Hematopoietic multipotent progenitor cell treated with erythropoietin and hydrocortisone succinate and interleukin-3 and kit ligand, for 8 days (in vitro differentiated cells): ENCODE measurements at places on chromosomes 5 and 9.
A peak's percentile ranks its signal among the peaks of the same experiment; 100 is the strongest.

- DNase-seq = no peak
Observed at GRCh38 chr9:2356041-2356790, 265.4 kb upstream of the VLDLR start.

- DNase-seq = peak; percentile 79
Observed at GRCh38 chr9:135883410-135884089, 23.8 kb downstream of the CAMSAP1 start.

DNA sequence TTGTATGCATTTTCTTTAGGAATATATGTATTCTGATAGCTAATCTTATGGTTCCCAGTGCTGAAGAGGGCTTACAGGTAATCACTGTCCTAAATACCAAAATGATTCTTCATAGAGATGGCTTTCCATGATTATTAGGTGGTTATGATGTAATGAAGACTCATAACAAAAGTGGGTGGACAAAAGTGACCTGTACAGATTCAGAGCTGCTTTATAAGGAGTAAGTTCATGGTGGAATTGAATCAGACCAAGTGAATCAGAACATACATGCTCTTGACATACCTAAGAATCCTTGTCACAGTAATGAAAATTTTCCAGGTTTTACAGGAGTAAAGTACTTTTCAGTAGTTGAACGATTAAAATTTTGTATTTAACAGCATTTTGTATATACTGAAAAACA is 105.6 kb downstream of the NIPBL start:
- DNase-seq = no peak

GRCh38 chr9:5512658-5513452 is 2.5 kb downstream of the PDCD1LG2 start:
- DNase-seq = no peak

- peak; percentile 74 for DNase-seq
Observed at GRCh38 chr5:10364186-10364689, 10.7 kb downstream of the MARCHF6 start.

GRCh38 chr5:104541141-104541785 is 978.7 kb upstream of the NUDT12 start:
- no peak for DNase-seq

DNA sequence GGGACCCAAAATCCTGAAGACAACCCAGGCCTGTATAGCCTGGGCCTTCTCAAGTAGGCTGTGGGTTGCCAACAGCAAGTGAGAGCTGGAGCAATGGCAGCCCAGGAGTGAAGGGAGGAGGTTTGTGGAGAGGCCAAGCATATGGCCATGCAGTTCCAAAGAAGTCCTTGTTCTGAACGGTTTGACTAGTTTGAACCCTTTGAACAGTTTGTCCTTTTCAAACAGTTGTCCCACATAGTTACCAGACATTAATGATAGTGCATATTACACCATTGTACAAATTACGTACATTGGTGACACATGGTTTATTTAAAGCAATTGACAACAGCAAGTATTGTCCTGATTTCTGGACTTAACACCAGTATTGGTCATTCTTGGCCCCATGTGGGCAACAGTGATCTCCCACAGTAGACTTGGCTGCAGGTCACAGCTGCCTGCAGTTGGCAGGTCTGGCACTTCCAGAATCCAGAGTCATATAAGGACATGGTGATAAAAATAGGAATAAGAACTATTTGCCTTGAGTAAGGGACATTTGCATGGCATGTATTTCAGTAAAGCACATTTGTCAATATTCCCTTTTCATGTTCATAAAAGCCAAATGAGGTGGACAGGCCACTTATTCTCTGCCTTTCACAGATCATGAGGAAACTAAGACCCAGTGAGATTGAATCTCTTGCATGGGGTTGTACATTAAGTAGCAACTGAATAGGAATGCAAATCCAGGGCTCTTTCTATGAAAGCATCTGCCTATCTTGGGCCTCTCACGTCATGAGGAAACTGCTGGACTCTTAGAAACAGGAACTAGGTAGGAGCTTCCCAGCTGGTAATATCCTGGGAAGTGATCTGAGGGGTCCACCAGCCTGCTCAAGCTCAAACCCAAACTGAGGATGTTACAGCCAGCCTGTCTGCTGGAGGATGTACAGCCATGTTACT is 30.3 kb downstream of the SLC25A48 start:
- DNase-seq = no peak

DNA sequence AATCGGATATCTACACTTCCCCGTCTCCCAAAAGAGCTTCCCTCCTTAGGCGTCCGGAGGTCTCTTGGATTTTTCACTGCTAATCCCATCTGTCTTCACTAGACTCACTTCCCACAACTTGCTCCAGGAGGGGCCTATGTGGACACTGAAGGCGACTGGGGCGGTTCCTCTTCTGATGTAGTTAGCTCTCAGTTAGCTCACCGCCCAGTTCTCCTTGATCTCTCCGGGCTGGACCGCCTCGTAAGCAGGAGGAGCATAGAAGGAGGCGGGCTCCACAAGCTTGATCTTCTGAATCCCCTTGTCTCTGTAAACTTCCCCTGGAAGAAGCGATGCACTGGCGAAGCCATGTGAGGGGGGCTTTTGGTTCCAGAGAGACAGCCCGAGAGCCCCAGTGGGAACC is 112.0 kb upstream of the SELENOP start:
- DNase-seq = no peak

- no peak for DNase-seq
Observed at GRCh38 chr9:78370991-78371390, 74.1 kb downstream of the PSAT1 start.

DNA sequence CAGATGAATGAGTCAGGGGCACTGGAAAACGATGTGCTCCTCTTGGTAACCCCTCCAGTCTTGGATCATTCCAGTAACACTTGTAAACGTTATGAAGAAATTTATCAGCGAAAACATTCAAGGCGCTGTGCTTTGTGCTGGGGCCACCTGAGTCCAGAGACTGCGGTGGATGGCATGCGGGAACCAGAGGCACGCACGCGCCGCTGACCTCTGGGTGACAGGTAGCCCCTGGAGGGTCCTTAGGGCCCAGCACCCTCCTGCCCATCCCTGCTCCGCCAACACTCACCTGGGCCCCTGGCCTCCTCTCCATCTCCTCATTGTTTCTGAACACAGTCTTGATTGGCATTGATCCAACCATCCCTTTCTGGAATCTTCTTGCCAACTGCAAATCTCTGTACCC is 86.9 kb downstream of the DAP start:
- DNase-seq = no peak

DNA sequence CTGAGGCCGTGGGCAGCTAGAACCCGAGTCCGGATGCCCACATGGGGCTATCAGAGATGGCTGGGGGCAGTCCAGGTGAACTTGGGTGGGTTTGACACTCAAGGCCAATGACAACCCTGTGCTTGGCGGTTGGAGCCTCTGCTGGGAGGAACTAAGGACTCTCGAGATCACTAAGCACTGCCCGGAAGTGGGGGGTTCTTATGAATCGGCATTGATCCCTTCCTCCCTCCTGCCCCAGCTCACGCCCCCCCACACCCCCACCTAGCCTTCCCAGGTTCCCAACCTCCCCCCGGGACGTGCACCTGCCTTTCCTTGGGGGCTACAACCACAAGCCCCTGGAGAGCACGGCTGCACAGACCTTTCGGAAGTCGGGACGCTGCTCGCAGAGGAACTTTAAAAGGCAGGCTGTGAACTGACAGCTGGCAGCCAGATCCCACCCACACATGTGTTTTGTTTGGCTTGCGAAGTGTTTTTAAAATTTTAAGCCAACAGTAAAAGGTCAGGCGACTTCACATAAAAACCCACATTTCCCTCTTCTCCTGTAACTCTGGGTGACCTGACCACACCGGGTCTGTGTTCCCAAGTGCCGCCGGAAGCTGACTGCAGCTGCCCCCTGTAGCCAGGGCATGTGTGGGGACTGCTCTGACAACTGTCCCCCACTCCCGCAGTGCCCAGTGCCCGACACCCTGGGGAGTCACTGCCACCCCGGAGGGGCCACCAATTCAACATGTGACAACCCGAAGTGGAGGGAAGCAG is 5.1 kb upstream of the RALGDS start:
- no peak for DNase-seq

DNA sequence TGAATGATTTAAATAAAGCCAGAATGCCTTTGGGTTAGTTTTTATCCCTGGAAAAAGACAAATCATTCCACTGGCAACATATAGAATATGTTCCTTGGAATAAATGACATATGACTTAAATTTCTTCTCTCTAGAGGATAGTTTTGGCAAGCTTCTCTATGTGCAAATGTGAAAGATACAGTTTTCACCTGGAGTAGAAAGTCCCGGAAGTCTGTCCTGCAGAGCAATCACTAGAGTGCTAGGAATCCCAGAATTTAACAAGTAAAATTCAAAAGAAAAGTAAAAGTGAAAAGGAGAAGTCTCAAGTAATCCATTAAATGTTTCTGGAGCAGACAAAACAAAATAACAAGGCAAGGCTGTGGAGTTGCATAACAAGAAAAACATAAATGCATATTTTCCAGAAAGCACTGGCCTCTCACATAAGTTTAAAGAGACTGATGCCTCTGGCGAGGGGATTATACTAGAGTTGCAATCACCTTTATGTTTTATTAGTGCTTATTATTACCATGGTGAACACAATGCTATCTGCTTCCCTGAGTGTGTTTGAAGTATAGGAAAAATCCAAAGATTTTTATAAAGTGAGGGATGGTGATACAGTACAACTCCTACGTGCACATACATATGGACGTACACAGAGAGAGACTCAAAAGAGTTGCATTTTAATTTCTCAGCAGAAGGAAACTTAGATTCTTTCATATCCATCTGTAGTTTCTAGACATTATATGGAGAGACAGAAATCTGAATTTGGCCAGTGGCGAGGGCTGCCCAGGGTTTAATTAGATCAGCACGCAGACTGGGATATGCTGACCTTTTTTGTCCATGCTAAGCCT is 188.3 kb upstream of the ANKRD55 start:
- DNase-seq = no peak

DNA sequence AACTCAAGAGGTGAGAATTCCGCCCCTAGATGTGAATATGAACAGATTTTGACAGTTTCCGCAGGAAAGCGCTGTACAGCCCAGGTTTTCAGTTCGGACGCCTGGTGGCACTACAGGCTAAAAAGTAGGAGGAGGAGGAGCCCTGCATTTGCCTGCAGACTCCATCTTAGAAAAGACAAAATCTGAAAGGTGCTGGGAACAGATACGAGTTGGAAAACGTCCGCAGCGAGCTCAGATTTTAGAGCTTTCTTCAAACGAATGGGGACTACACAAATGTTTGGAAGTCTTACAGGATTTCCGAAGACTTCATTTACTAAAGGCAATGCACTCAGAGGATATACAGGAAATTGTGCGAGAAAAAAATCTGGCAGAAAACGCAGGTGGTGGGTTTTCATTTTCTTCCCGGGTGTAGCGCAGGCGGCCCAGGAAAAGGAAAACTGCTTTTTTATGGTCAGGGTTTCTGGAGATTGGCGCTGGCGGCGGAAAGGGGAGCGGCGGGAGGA is 9.9 kb upstream of the PCDHB2 start:
- peak; percentile 4 for DNase-seq

DNA sequence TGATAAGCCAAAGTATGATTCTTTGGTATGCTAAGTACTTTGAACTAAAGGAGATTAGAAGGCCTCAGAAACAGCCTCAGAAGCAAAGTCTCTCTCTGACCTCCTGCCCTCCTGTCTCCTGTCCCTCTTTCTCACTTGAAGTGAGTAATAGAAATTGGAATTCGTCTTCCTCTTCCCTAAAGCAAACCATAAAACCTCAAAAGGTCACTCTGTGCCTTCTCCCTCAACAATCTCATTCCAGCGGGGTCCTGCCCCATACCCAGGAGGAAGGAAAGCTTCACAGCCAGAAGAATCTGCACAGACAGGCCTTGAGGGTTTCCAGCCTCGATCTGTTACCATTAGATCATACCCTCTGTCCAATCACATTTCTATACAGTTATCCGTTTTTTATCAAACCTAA is 87.8 kb downstream of the HAPLN1 start:
- no peak for DNase-seq

DNA sequence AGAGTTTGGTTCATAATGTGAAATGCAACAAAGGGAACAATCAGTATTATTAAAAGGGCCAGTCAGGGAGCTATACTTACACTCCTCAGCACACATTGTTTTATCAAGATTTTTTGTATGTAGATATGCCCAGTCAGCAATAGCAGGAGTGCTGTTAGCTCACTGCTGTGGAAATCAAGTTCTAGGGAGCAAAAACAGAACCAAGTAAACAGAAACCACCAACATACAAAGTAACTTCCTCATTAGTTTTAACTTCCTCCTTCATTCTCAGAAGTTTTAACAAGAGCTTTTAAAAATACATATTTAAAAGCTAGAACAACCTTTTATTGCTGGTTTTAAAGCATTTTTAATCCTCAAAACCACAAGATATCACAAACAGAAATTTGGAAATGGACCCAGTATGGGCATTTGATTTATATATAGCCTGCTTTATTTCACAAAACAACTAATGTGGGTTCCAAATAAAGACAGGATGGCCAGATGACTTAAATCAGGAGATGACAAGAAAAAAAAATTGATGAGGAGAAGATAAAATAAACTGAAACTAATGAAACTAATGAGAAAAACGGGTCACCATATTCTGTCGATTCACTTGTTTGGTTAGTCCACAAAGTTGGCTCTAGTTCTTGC is 178.5 kb downstream of the ADAMTS12 start:
- no peak for DNase-seq

- DNase-seq = no peak
Observed at GRCh38 chr9:121122246-121123032, 47.7 kb downstream of the CNTRL start.

- no peak for DNase-seq
Observed at GRCh38 chr5:136772491-136772890, 407.1 kb upstream of the TRPC7 start.

GRCh38 chr5:102681403-102681983 is 73.6 kb upstream of the PAM start:
- DNase-seq = peak; percentile 73

DNA sequence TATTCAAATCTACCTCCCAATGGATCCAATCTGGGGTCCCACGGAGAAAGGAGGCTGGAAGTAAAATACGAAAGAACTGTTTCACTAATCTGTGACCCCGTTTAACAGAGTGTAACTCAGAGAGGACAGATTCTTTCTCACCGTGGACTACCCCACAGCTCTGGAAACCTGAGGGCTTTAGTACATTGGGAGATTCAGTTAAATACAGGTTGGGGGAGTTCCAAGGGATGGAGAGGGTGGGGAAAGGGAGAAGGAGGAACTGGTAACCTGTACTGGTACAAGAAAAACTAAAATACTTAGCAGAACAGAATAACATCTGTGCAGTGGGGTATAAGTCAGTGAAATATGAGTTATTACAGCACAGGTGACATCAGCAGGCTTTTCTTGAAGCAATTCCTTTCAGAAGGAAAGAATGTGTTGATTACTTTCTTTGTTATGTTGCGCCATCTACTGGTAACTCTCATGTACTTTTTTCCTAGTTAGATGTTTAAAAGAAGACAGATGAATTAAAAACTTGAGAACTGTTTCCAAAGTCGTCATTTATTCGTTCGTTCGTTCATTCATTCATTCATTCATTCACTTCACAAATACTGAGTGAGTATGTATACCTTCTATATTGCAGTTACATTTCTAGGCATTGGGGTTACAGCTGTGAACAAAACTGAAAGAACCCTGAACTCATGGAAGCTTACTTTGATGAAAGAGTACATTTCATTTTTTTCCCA is 30.0 kb upstream of the STOM start:
- peak; percentile 86 for DNase-seq
